SK-N-MC (cell line): ENCODE measurements at places on chromosomes 16 and 17.

DNA sequence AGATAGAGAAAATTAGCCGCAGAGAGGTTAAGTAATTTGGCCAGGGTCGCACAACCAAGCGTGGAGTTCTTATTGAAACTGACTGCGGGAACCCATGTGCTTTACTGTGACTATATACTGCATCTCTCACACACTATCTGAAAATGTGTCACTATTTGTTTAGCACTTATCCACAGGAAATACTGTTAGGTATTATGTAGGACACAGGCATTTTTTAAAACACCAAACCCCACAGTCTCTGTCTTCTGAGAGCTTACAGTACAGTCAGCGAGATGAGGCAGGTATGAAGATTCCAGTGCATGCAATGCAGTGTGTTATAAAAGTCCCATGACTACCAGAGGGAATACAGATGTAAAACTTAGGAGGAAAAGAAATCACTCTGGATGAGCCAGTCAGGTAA lies 11.3 kb downstream of the RBL2 start:
- DNase-seq, result no peak

- DNase-seq, result no peak
These were observed 661 bp downstream of the LRRC3C start for GRCh38 chr17:39927929-39928857.

DNA sequence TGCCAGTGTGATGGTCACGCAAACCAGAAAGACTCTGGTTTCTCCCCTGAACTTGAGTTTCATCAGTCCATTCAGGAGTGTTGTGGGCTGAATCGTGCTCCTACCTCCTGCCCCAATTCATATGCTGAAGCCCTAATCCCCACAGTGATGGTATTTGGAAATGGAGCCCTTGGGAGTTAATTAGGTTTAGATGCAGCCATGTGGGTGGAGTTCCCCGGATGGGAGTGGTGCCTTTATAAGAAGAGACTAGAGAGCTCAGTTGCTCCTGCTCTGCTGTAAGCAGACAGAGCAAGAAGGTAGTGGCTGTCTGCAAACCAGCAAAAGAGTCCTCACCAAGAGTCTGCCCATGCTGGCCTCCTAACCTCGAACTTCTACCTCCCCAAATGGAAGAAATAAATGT lies 160.3 kb upstream of the DYNLRB2 start:
- DNase-seq, result no peak

GRCh38 chr17:9702914-9703780 lies 57.8 kb downstream of the USP43 start:
- DNase-seq, result no peak

DNA sequence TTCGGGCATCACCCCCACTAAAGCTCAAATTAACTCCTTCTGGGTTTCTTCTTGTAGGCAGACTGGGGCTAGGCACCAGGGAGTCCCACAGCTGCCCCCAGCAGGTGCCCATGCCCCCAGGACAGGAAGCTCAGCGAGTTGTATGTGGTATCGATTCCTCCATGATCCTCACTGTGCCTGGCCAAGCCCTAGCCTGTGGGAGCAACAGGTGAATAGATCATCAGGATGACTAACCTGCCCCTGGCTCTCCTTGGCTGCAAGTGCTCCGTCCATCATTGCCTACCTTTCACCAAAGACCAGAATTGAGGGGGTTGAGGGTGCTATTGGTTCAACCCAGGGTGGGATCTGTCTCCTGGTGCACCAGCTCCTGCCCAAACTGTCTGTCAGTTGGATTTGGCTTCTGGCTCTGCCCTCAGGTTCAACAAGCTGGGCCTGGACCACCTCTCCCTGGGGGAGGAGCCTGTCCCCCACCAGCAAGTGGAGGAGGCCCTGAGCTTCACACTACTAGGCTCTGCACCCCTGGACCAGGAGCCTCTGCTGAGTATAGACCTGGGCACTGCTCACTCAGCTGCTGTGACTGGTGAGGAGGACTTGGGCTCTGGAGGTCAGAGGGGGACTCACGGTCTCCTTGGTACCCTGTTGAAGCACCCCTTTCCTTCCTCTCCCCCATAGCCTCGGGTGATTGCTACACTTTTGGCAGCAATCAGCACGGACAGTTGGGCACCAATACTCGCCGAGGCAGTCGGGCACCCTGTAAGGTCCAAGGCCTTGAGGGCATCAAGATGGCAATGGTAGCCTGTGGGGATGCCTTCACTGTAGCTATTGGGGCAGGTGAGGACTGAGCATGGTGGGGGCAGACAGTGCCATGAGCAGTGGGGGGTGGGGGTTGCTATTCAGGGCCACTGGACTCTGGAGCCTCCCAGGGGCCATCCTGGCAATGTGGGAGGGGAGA lies 3.1 kb upstream of the TRAF4 start:
- no peak for DNase-seq

DNA sequence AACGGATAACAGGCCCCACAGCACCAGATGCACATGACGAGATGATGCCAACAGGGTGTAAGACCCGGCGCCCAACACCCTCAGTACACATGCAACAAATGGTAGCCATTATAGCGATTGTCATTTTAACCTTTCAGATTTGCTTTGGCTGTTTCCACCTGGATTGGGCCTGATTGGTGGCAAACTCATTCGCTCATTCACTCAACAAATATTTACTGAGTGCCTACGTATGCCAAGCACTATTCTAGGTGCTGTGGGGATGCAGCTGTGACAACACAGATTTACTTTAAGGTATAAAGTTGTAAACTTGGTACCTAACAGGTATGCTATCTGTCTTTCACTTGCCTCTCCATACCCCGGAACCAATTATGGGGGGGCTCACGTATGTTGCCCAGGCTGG lies 66.8 kb downstream of the SRCIN1 start:
- DNase-seq, result no peak

- no peak for DNase-seq
These were observed 172.0 kb downstream of the AXIN2 start for GRCh38 chr17:65389426-65389825.

DNA sequence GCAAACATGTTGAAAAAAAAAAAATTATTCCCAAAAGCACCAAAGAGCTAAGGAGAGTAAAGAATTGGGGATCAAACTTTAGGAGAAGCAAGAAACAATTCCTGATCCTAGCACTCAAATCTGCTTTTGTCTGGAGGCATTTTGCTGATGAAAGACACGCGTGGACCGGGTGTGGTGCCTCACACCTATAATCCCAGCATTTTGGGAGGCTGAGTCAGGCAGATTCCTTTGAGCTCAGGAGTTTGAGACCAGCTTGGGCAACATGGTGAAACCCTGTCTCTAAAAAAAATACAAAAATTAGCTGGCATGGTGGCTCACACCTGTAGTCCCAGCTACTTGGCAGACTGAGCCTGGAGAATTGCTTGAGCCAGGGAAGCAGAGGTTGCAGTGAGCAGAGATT lies 35.4 kb downstream of the ZFP90 start:
- DNase-seq, result no peak

- no peak for DNase-seq
These were observed 48.8 kb downstream of the PIPOX start for GRCh38 chr17:29091606-29092289.
